ENCODE measurements at places on chromosomes 3 and 15. TPM values are rescaled to one million over a fixed set of nuclear protein-coding genes. Genes with fewer than 3 reads are reported as not detected.
A peak's percentile ranks its signal among the peaks of the same experiment; 100 is the strongest.

The CD200 gene
- 9.2 TPM for total RNA-seq

DNA sequence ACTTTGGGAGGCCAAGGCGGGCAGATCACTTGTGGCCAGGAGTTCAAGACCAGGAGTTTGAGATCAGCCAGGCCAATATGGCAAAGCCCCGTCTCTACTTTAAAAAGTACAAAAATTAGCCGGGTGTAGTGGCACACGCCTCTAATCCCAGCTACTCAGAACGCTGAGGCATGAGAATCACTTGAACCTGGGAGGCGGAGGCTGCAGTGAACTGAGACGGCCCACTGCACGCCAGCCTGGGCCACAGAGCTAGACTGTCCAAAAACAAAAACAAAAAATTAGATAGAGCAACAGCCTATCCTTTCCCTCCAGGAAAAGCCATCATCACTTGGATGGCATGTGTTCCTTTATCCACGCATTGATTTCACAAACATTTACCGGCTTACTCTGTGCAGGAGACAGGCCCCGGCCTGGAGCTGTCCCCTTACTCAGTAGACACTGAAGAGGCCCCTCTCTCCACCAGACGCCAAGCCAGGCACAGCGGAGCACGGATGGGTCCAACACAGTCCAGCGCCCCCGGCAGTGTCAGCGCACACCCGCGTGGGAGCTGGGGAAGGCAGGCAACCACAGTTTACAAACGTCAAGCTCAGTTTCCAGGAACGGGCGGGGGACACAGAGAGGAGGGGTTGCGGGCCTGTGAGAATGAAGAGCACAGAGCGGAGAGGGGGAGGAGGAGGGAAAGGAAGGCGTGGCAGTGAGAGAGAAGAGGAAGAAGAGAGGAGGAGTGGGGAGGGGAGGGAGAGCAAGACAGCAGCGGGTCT, 3.1 kb downstream of the GP5 start:
- DNase-seq = peak; percentile 64

The ARPIN gene
- not detected for total RNA-seq

The GRAMD2A gene
- not detected for total RNA-seq

- DNase-seq = no peak
Observed at GRCh38 chr15:43378601-43379000, 7.7 kb downstream of the TUBGCP4 start.

The CSPG5 gene
- total RNA-seq = 0.30 TPM

The SOX14 gene
- total RNA-seq = not detected

DNA sequence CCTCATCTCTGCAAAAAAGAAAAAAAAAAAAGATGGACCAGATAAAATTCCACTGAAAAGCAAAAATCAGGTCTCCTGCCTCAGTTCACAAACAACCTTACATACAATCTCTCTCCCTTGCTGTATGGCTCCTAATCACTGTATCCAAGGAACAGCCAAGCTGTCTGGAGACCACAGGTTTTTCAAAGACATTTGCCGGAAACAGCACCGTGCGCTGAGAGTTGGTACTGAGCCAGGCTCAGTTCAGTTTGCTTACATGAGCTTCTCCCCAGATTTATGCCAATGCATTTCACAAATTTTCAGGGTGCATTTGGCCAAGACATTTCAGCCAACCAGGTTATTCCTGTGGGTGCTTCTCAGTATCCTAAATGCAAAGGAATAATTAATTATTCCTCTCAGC, 4.1 kb downstream of the ACP3 start:
- DNase-seq = no peak

DNA sequence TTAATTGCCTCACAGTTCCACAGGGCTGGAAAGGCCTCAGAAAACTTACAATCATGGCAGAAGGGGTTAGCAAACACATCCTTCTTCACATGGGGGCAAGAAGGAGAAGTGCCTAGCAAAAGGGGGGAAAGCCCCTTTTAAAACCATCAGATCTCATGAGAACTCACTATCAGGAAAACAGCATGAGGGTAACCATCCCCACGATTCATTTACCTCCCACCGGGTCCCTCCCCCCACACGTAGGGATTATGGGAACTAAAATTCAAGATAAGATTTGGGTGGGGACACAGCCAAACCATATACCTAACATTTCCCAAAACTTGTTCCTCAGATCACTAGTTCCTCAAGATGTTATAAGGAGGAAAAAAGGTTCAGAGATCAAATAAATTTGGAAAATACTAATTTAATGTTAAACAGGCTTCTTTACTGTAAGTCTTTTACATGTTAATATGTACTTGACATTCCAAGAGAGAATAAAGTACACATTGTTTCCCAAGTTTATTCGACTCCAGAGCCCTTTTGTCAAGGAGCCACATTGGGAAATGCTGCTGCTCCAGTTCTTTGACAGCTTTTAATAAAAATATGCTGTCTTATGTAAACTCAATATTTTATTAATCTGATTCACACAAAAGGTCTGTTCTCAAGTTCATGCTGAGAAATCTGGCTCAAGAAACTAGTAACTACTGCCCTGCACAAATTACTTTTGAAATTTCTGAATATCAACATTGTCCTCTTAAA, 17.8 kb downstream of the HERC1 start:
- no peak for DNase-seq

The ADGRG7 gene
- not detected for total RNA-seq

DNA sequence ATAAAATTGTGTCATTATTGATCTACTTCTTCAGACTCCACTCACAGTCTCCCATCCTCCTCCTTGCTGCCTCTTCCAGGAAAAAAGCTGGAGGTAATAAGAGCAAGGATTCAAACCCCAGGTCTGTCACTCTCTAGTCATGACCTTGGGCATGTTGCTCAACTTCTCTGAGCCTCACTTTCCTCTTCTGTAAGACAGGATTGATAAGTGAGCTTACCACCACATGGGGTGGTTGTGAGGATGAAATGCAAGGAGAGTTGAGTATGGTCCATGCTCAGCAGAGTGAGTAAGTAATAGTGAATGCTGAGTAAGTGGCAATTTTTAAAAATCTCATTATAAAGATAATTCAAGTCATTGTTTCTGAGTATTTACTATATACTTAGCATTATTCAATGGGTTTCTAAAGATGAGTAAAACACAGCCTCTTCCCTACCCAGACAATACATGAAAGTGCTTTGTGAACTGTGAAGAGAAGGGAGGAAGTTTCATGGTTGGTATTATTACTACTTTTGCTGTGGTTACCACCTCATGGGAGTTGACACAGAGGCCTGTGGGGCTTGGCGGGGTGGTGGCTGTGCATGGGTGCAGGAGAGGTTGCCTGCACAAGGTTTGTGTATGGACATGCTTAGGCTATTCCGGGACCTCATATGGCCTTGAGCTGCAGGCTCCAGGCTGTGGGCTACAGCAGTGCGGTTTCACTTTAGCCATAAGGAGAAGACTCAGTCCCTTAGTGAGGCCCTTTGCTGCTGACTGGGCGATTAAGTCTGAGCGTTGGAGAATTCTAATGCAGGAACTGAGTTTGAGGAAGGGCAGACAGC, 30.0 kb downstream of the SLC6A11 start:
- DNase-seq = no peak

The SH2D7 gene
- total RNA-seq = not detected

DNA sequence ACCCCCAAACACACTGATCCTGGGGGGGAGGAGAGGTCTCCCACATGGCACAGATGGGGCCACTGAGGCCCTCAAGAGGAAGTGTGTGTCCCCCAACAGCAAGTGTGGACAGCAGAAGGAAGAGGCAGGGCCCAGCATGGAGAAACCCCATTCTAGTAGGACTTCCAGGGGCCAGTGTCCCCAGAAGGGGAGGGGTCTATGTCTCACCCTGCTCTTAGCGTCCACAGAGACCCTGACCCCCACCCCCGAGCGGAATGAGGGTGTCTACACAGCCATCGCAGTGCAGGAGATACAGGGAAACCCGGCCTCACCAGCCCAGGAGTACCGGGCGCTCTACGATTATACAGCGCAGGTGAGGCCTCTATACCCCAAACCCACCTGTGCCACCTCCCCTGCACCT, 35.3 kb downstream of the TSPAN3 start:
- DNase-seq = no peak

DNA sequence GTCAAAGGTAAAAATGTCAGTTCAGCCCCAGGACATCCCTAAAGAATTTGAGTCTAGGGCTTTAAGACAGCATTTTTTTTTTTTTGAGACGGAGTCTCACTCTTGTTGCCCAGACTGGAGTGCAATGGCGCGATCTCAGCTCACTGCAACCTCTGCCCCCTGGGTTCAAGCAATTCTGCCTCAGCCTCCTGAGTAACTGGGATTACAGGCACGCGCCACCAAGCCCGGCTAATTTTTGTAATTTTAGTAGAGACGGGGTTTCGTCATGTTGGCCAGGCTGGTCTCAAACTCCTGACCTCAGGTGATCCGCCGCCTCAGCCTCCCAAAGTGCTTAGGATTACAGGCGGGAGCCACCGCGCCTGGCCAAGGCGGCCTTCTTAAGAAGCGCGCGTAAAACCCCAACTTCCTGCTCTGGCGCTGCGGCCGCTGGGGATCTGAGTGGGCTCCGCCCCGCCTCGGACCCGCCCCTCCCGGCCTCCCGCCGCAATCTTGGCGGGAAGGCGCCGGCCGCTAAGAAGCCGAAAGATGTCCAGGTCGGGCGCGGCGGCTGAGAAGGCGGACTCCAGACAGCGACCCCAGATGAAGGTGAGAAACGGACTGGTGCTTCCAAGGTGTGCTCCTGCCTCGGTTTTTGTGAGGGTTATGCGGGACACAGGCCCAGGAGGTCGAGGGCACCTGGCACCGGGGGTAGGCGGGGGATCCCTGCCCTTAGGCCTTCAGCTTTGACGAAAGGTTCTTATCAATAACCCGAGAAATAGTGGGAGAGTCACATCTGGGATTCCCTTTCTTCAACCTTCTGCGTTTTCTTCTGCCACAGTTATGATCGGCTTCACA, at the start of gene WDR76:
Gene WDR76, plus strand, starts transcription at position 495 of the 834 bp plus-strand sequence. Its CDS starts 31 bp downstream, at position 526.
- peak; percentile 86 for DNase-seq

DNA sequence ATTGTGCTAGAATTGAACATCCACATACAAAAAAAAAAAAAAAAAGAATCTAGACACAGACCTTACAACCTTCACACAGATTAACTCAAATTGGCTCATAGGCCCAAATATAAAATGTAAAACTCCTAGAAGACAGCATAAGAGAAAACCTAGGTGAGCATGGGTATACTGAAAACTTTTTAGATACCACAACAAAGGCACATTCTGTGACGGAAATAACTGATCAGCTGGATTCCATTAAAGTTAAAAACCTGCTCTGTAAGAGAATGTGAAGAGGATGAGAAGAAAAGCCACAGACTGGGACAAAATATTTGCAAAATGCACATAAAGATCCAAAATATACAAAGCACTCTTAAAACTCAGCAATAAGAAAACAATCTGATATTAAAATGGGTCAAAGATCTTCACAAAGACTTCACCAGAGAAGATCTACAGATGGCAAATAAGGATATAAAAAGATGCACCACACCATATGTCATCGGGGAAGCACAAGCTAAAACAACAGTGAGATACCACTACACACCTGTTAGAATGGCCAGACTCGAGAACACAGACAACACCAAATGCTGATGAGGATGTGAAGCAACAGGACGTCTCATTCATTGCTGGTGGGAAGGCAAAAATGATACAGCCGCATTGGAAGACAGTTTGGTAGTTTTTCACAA, 167.9 kb downstream of the PDE8A start:
- no peak for DNase-seq

The ALAS1 gene
- 62.6 TPM for total RNA-seq

The VPS39 gene
- total RNA-seq = 82.3 TPM

DNA sequence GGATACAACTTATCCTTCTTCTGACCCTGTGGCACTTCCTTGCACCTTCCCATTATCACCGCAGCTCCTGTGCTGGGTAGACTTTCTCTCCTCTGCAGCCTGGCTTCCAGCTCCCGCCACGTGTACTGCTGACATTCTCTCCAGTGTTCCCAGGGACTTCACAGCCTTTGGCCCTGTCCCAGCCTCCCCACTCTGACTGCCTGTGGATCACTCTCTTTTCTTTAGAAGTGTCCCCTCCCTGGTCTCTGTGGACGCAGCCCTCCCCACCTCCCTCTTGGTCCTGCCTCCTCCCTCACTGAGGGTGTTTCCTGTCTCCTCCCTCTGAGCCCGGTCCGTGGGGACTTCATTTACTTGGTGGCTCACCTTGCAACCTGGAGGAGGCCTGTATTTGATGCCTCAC, 17.4 kb downstream of the PDIA5 start:
- no peak for DNase-seq

DNA sequence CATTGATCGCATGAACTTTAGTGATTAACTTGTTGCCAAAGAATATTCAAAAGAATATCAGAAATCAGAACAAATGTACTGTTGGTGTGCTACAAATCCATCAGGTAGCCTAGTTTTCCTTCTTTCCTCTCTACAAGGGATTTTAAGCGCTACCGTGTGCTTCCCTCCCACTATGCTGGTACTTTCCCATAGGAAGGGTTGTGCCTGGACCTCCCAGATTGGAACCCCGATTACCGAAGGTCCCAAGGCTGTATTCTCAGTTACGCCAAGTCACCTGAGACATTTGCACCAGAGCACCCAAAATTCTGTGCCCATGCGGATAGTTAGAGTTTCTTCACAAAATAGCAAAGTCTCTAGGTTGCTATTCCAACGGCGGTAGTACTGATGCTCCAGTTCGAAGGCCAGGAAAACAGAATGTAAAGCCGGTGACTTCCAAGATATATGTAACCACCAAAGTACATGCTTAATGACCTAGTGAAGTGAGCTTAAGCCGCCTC, 23.4 kb upstream of the GATM start:
- no peak for DNase-seq

- DNase-seq = no peak
Observed at GRCh38 chr3:138468886-138469285, 34.5 kb downstream of the ESYT3 start.

DNA sequence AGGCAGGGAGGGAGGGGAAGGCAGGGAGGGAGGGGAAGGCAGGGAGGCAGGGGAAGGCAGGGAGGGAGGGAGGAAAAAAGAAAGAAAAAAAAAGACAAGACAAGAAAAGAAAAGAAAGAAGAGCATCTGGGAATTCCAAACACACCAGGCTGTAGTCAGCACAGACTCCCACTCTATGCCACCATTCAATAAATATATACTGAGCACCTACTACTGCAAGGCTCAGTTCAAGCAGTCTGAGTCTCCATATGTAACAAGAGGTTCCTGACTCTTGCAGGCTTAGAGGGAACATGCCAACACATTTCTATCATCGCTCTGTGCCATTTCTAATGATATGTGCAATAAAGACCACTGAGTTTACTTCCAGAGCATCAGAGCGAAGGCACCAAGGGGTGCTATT, 47.7 kb downstream of the ANXA2 start:
- no peak for DNase-seq

GRCh38 chr3:101189796-101190195, 130.6 kb downstream of the IMPG2 start:
- DNase-seq = no peak

- no peak for DNase-seq
Observed at GRCh38 chr15:50163719-50164410, 18.1 kb upstream of the SLC27A2 start.

DNA sequence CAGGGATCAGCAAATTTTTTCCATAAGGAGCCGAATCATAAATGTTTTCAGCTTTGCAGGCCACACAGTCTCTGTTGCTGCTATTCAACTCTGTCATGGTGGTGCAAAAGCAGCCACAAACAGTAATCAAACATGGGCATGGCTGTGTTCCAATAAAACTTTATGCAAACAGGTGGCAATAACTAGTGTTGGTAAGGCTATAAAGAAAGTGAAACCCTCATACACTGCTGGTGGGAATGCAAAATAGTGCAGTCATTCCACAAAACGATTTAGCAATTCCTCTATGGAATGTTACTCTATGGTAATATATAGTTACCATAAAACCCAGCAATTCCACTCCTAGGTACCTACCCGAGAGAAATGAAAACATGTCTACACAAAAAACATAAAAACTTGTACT, 14.0 kb upstream of the MRPS25 start:
- DNase-seq = no peak
